Activated naive CD4-positive, alpha-beta T cell treated with Interleukin-2 at 50 U/mL for 16 hours (primary cell): ENCODE measurements at places on chromosomes 6 and 20.

- no peak for DNase-seq
These were observed 108.9 kb downstream of the SAMD5 start for GRCh38 chr6:147617366-147617765.

DNA sequence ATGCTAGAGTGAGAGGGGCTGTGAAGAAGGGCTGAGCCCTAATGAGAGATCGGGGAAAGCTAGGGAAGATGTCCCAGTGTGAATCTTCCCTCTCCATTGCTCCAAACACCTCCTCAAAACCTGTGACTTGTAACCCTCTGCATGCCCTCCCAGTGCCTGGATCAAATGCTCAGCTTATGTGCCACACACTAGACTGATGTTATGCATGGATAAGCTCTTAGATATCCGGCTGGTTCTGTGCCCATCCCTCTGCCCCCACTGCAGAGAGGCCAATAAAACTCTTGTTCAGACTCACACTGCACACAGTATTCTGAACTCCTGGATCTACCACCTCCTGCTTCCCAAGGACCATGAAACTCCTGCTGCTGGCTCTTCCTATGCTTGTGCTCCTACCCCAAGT lies at the start of gene DEFB118:
DEFB118 (plus strand) TSS at position 301 of the 400 bp plus-strand sequence; CDS start at position 351, 50 bp downstream.
- DNase-seq: no peak

DNA sequence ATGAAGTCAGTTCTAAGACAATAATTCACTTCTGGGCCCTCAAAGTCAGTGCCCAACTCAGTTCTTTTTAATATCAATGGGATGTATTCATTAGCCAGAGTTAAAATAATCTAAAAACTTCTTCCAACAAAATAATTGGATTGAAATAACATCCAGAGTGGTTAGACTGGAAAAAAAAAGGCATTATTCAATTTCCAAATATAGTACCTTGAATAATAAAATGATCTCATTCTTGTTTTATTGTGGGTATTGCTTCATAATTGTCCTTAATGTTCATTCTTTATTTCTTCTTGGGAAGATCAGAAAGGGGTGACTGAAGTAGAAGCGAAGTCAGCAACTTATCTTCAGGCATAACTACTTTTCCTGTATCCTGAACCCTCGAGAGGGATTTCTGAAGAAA lies 85.1 kb upstream of the JARID2 start:
- no peak for DNase-seq

DNA sequence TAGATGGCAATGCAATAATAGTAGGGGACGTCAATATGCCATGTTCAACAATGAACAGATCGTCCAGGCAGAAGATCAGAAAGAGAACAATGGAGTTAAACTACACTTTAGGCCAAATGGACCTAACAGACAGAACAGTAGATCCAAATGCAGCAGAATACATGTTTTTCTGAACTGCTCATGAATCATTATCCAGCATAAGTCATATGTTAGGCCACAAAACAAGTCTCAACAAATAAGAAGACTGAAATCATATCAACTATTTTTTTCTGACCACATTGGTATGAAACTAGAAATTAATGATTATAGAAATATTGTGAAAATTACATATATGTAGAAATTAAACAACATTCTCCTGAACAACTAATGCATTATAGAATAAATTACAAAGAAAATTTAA lies 10.2 kb upstream of the DEFB125 start:
- DNase-seq: no peak

GRCh38 chr20:18466574-18466893 lies 296 bp downstream of the DZANK1 start:
- no peak for DNase-seq

- DNase-seq: no peak
These were observed 63.2 kb downstream of the PKIB start for GRCh38 chr6:122673343-122673961.

DNA sequence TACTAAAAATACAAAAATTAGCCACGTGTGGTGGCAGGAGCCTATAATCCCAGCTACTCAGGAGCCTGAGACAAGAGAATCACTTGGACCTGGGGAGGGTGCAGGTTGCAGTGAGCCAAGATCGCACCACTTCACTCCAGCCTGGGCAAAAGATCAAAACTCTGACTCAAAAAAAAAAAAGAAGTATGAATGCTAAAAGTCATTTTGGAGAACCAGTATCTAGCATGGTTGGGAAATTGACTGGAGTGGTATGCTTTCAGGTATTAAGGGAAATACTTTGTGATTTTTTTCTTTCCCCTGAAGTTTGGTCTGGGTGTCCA lies 30.1 kb downstream of the PCMT1 start:
- DNase-seq: no peak

GRCh38 chr6:163398815-163399214 lies 15.7 kb upstream of the QKI start:
- DNase-seq: no peak

DNA sequence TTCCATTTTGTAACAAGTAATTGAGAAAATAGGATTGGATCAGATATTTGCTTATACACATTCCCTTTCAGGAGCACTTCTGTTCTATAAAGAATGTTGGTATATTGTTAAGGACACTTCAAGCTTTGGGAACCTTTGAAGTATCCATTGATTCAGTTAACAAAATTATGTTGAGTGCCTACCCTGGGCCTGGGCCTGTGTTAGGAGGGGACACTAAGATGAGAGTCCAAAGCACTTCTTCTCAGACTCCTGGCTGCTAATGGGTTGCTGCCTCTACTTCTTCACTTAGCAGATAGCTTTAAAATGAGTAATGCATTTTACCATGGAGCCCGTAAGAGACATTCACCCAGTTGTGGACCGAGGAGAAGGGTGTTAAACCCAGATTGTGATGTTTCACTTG lies 40.3 kb downstream of the PTPN1 start:
- DNase-seq: no peak

DNA sequence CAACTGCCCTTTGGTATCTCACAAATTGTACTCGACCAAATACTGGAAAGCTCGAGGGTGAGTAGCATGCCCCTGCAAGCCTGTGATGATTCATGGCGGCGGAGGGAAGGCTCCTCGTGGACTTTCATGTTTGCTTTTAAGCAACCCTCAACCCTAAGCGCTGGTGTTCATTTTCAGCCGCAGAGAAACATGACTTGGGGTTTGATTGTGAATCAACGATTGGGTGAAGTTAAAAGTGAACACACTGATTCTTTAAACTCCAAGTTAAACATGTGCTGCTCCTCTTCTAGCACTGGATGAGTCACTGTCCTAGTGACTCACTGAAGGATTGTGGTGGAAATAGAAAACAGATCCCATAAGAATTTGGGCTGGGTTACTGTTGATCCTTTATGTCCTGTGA lies 8.3 kb downstream of the CD109 start:
- peak; percentile 41 for DNase-seq

GRCh38 chr20:62557462-62557861 lies 81.7 kb upstream of the GATA5 start:
- DNase-seq: no peak

DNA sequence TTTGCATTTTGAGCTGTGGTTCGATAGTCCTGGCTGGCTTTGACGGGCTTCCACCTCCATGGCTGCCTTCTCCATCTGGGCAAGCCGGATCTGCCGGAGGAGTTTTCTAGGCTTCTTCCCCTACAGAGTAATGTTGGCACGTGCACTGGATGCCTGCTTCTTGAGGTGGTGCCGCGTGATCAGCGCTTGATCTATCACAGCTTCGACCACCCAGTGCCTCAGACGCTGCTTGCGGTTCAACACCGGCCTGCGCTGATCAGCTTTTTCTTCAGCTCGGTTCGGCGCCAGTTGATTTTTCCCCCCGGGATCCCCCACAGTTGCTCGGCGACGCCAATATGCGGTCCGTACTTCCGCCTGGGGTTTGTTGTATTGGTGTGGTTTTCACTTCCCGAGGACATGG lies 23.5 kb downstream of the FBXO5 start:
- DNase-seq: no peak

- DNase-seq: no peak
These were observed 158.5 kb downstream of the SYNDIG1 start for GRCh38 chr20:24627926-24628325.

GRCh38 chr6:25583099-25583498 lies 68.9 kb upstream of the SCGN start:
- no peak for DNase-seq

- DNase-seq: no peak
These were observed 158.5 kb downstream of the SASH1 start for GRCh38 chr6:148501178-148501590.

GRCh38 chr20:24007073-24007595 lies 18.6 kb upstream of the GGTLC1 start:
- no peak for DNase-seq

DNA sequence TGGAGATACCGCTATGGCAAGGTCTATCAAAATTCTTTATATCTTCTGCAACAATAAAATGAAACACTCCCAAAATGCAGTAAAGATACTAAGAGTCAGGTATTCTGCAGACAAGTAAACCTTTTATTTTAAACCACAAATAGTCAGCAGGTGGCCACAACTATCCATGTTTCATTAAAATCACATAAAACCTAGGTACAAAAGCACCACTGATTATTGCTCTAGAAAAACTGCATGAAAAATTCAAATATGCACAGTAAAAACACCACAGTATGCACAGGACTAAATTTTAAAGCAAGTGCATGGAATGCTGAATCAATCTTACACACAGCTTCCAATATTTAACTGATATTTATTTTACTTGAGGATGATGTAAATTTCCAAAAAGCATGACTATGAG lies 33.3 kb downstream of the HMGN3 start:
- DNase-seq: no peak

DNA sequence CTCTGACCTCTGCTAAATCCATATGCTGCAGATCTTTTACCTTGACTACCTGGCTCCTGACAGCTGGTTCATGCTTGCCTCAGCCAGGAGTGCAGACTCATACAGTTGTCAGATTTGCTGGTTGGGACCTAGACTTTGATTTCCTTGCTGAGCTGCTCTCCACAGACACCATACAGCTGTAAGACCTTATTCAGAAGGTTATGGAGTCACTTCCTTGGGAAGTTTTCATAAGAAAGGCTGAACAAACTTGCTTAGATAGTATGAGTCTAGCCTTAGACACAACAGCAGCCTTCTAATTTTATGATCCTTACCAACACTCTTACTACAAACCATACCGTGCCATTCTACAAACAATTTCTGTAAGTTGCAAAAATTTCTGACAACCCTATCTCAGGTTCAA lies 102.9 kb downstream of the EDN1 start:
- no peak for DNase-seq

- peak; percentile 13 for DNase-seq
These were observed 103.2 kb upstream of the BEND6 start for GRCh38 chr6:56851541-56852259.

DNA sequence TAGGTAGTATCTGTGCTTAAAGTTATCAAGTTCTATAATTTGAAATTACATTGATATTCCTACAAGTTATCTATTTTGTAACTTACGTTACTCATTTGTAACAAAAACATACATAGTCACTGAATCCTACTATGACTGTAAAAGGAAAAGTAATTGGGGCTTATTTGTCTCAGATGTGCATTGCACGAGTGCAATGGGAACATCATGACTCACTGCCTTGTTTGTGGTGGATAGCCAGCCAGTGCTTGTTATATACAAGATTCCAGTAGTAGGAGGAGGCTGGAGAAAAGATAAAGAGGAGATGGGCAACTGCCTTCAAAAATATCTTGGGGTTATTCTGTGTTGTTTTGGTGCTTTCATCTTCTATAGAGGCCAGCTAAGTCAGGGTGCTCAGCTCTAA lies 164.1 kb downstream of the RNF144B start:
- no peak for DNase-seq

- DNase-seq: no peak
These were observed 158.9 kb downstream of the TBXT start for GRCh38 chr6:166008441-166009369.

DNA sequence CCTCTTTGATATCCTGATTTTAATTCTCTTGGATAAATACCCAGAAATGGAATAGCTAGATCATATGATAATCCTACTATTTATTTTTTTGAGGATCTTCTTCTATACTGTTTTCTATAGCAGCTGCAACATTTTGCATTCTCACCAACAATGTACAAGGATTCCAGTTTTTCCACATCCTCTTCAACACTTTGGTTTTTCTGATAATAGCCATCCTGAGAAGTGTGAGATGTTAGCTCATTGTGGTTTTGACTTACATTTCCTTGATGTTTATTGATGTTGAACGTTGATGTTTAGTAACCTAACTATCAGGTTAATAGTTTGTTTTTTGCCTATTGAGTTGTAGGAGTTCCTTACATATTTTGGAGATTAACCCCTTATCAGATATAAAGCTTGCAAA lies 217.3 kb downstream of the LRFN2 start:
- no peak for DNase-seq

GRCh38 chr20:4605166-4605565 lies 116.5 kb upstream of the PRND start:
- DNase-seq: no peak

DNA sequence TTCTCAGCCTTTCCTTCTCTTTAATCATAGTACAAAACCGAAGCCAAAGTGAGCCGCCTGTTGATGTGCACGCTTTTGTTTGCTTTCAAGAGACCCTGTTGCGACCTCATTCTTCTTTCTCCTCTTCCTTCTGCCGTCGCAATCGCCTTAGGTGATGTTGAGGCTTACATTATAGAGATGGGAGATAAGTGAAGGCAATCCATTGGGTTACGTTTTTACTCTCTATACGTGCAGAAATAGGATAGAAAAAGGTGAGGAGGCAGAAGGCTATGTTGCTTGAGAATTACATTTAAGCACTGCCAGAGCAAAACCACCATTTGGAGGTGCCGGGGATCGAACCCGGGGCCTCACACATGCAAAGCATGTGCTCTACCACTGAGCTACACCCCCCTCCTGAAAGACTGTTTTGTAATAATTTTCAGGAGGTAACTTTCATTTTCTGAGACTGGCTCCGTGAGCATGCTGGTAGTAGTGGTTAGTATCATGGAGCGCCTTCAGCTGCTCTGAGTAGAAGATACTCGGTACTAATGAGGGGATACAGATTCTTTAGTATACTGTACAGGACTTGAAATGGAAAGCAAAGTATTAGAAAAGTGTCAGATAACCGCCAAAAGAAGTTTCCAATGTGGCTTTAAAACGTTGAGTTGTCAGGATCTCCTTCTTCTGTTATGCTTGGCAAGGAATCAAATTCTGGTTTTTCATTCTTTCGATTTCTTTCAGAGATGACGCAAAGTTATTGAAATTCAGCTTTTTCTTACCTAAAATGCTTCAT lies 165.6 kb downstream of the TRIM27 start:
- DNase-seq: no peak

DNA sequence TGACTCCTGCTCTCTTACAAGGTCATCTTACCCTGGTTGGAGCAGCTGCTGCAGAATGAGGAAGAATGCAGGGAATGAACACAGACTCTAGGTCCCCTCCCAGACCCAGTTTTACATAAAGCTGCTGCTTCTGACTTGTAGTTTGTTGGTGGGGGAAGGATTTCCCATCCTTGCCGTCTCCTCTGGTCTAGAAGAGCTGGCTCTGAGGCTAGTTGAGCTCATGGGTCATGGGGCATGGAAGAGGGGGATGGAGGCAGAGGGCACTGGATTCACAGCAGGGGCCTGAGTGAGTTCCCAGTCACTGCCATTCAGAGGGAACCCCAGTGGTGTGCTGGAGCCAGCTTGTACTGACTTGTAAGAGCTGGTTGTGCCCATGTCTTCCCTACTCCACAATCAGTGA lies 9.2 kb upstream of the GUCA1A start:
- DNase-seq: no peak

- no peak for DNase-seq
These were observed 15.8 kb upstream of the SERPINB9 start for GRCh38 chr6:2918936-2919335.
